ENCODE measurements at places on chromosomes 6 and 20.

- no peak overlapping the region for H3K4me3 ChIP-seq
- H3K36me3 ChIP-seq = no peaks in the 10 kb centered on the region
- H3K27ac ChIP-seq = no peak overlapping the region
These were observed 62.5 kb upstream of the LOC128125822 start for GRCh38 chr6:63509652-63510352.

- H3K36me3 ChIP-seq = peaks cover 4% of the 10 kb centered on the region
- DNase-seq = no peak
- peaks cover 17% of the 10 kb centered on the region for H3K4me1 ChIP-seq
- no peak overlapping the region for H3K4me3 ChIP-seq
These were observed 90.6 kb upstream of the TOP1 start for GRCh38 chr20:40938020-40938419.

DNA sequence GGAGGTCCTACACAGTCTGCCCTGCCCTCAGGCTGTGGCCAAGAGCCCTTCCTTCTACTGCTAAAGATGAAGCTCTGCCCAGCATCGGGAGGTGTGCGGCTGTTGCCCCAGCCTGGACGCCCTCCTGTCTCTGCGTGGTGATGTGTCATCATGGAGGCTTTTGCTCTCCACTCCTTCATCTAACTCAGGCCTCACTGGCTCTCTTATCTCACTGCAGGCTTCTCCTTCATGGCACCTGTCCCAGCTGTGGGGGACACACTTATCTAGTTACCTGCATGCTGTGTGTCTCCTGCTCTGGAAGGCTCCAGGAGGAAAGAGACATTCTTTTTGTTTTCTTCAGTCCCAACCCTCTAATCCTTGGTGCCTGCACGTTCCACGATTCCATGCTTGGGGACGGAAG, 89.1 kb downstream of the PSMG4 start:
- no peak overlapping the region for H3K27ac ChIP-seq
- DNase-seq = no peak
- peaks cover 11% of the 10 kb centered on the region for H3K4me1 ChIP-seq
- peaks cover 20% of the 10 kb centered on the region for H3K27me3 ChIP-seq
- H3K4me3 ChIP-seq = no peak overlapping the region

GRCh38 chr6:73743081-73743480, 47.1 kb downstream of the CD109 start:
- H3K4me3 ChIP-seq = no peak overlapping the region
- no peaks in the 10 kb centered on the region for H3K27me3 ChIP-seq
- no peak for DNase-seq
- no peaks in the 10 kb centered on the region for H3K36me3 ChIP-seq

- no peak for DNase-seq
- peaks cover 2% of the 10 kb centered on the region for H3K36me3 ChIP-seq
- H3K4me1 ChIP-seq = peaks cover 4% of the 10 kb centered on the region
- no peak overlapping the region for H3K27ac ChIP-seq
- H3K4me3 ChIP-seq = no peak overlapping the region
- peaks cover 6% of the 10 kb centered on the region for H3K27me3 ChIP-seq
These were observed 826.6 kb downstream of the MAFB start for GRCh38 chr20:39862470-39862891.

GRCh38 chr6:34095741-34096140, 50.1 kb downstream of the GRM4 start:
- no peaks in the 10 kb centered on the region for H3K4me1 ChIP-seq
- peaks cover 35% of the 10 kb centered on the region for H3K27me3 ChIP-seq
- H3K27ac ChIP-seq = no peak overlapping the region
- no peak overlapping the region for H3K4me3 ChIP-seq
- H3K36me3 ChIP-seq = no peaks in the 10 kb centered on the region

DNA sequence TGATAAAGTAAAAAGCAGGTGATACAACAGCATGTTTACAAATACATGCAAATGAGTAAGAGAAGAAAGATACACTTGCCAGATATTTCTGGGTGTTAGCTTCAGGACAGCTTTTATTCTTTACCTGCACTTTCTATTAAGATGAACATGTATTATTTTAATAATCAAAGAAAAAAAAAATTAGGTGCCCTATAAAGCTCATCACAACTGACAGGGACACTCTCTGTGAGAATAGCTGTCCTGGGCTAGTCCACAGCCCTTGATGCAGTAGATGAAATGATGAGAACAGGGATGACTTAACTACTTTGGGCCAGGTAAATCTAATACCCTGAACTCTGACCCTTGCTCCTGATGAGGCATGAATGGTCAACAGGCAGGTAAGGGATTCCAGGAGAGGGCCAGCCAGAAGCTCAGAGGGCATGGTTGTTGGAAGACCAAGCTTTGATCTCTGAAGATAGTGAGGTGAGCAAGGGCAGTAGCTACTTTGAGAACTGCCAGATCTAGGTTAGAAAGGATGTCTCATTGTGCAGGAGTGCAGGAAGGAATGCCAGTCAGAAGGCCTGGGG, 15.6 kb downstream of the NSFL1C start:
- no peak for DNase-seq
- H3K4me3 ChIP-seq = no peak overlapping the region
- no peaks in the 10 kb centered on the region for H3K4me1 ChIP-seq
- no peaks in the 10 kb centered on the region for H3K27me3 ChIP-seq
- H3K27ac ChIP-seq = no peak overlapping the region

DNA sequence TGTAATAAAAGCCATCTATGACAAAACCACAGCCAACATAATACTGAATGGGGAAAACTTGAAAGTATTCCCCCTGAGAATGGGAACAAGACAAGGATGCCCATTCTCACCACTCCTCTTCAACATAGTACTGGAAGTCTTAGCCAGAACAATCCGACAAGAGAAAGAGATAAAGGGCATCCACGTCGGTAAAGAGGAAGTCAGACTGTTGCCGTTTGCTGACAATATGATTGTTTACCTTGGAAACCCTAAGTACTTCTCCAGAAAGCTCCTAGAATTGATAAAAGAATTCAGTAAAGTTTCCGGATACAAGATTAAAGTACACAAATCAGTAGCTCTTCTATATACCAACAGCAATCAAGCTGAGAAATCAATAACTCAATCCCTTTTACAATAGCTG, 14.0 kb upstream of the RUNX2 start:
- no peak overlapping the region for H3K27ac ChIP-seq
- H3K36me3 ChIP-seq = peaks cover 29% of the 10 kb centered on the region

DNA sequence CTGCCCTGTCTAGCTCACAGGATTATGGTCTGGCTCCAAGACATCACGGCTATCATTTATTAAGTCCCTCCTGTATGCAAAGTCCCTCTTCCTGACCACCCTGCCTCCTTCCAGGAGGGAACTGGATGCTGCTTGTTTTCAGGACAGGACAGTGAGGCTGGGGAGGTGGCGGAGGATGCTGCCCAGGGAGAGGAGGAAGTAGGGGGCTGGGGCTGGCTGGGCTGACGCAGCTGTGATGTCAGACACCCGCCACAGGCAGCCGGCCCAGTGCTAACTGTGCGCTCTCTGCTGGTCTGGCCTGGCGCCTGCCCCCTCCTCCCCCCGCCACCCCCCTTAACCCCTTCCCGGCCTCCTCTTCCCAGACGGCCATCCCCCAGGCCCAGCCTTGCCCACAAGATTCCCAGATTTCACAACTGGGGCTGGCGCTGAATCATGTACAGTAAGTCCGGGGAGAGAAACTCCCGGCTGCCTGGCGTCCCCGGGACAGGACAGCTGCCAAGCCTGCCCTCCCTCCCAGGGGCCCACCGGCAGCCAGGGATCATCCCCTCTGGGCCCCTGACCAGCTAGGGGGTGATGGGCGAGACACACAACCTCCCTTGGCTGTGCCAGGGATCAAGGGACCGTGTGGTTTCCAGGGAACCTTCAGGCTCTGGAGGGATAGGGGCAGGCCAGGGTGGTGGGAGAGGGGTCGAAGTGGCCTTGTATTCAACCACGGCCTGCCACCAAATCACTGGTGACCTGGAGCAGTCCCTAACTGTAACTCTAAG, 118.1 kb downstream of the CEBPB start:
- no peaks in the 10 kb centered on the region for H3K36me3 ChIP-seq
- no peak for DNase-seq
- H3K4me3 ChIP-seq = no peak overlapping the region
- peaks cover 15% of the 10 kb centered on the region for H3K27me3 ChIP-seq
- H3K27ac ChIP-seq = no peak overlapping the region
- no peaks in the 10 kb centered on the region for H3K4me1 ChIP-seq

DNA sequence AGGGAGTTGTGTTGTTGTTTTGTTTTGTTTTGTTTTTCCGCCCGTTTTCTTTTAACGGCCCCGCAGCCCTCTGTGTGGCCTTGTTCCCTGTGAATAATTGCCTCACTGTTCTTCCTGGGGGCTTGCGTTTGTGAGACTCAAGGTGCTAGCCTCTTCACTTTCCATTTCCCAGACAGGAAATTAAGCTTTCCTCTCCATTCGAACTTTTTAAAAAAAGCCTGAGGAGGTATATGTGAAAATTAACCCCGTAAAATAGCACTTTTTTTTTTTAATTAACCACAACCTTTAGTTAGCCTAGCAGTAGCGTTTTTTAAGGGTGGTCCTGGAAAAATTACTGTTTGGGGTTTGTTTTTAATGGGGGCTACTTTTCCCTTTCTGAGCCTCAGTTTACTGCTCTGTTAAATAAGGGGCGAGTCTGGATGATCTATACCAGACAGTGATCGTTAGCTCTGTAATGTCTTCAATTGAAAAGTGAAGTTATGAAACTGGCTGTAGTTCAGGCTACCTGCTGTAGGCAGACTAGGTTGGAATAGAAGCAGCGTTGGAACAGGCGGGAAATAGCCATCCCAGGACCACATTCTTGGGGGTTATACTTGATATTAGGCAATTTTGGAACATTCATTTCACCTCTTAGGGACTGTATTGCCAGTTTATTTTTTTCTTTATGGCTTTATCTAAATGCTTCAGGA, 1.7 kb downstream of the STX16 start:
- DNase-seq = no peak
- H3K4me1 ChIP-seq = peaks cover 13% of the 10 kb centered on the region
- H3K4me3 ChIP-seq = peak overlapping the region; percentile 91
- peak overlapping the region; percentile 91 for H3K27ac ChIP-seq

DNA sequence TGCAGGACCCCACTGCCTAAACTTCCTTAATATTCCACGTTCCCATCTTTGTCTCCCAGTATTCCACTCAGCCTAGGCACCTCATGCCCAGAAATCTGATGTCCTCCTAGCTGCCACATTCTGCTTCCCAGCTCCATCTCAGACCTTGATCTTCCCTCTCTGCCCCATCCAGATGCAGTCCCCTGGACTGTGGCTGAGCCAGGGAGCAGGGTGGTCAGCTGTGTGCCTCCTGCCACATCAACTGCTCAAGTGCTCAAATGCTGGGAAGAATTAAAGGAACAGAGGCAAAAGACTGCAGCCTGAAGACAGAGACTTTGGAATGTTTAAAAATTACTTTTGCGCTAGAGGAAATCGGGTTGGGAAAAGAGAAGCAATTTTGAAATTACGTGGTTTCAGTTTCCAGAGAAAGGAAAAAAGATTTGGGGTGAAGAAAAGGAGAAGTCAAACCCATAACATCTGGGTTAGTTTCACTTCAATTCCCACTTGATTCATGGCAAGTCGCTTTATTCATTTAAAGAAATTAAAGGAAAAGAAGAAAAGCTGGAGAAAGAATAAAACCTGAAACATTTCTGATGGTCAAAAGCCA, 704.8 kb downstream of the PTPRT start:
- no peak overlapping the region for H3K27ac ChIP-seq
- no peak overlapping the region for H3K4me3 ChIP-seq
- H3K27me3 ChIP-seq = no peaks in the 10 kb centered on the region
- no peaks in the 10 kb centered on the region for H3K4me1 ChIP-seq
- no peak for DNase-seq
- no peaks in the 10 kb centered on the region for H3K36me3 ChIP-seq

GRCh38 chr20:48026981-48027592, 241.8 kb upstream of the SULF2 start:
- H3K4me1 ChIP-seq = peaks cover 4% of the 10 kb centered on the region
- H3K36me3 ChIP-seq = peaks cover 1% of the 10 kb centered on the region
- no peak for DNase-seq
- peaks cover 6% of the 10 kb centered on the region for H3K27me3 ChIP-seq

DNA sequence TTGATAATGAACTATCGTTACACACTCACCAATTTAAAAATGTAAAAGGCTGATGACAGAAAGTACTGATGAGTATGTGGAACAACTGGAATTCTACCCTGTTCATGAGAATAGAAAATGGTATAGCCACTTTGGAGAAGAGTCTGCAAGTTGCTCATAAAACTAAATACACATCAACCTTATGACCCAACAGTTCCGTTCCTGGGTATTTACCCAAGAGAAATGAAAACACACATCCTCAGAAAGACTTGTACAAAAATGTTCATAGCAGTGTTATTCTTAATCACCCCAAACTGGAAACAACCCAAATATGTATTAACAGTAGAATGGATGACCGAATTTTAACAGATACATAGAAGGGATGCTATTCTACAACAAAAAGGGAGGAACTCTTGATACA, 145.7 kb upstream of the LRFN2 start:
- no peak overlapping the region for H3K27ac ChIP-seq
- DNase-seq = no peak
- no peak overlapping the region for H3K4me3 ChIP-seq
- peaks cover 8% of the 10 kb centered on the region for H3K4me1 ChIP-seq

GRCh38 chr20:51574248-51575033, 31.9 kb upstream of the NFATC2 start:
- no peak for DNase-seq
- H3K27me3 ChIP-seq = peaks cover 5% of the 10 kb centered on the region
- H3K4me3 ChIP-seq = no peak overlapping the region
- H3K27ac ChIP-seq = no peak overlapping the region
- no peaks in the 10 kb centered on the region for H3K36me3 ChIP-seq

DNA sequence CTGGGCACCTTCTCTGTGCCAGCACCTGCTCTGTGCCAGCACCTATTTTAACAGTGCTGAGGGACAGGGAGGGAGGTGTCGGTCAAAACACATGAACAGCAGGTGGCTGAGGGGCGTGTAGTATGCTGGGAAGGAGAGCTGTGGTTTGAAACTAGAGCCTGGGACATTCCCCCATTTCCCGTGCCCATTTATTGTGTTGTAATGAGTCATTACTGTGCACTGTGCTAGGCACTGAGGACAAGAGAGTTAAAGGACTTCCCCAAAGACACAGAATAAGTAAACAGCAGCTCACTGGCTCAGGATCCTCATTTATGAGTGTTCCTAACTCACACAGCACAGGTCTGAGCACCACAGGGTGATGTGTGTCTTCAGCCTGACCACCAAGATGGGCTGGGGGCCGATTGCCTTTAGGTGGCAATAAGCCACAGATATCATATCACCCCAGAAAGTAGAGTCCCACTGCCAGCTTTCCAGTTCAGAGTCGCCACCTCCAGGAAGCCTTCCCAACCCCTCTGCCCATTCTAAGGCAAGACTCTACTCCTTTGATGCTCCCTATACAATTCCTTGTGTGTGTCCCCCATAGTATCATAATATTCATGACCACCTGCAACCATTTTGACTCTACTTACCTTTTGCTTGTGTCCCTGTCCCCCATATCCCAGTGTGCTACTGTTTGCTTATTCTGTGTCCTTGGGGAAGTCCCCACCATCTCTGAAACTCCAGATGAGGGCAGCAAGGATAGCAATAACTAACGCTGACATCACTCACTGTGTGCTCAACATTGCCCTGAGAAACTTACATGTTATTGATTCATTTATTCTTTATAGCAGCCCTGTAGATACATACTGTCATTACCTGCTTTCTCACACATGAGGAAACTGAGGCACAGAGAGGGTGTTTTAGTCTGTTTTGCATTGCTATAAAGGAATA, 87.3 kb downstream of the TOX2 start:
- no peaks in the 10 kb centered on the region for H3K4me1 ChIP-seq
- peaks cover 21% of the 10 kb centered on the region for H3K27me3 ChIP-seq
- no peak overlapping the region for H3K4me3 ChIP-seq
